HS-5 (cell line): ENCODE measurements at places on chromosomes 12 and 14.

DNA sequence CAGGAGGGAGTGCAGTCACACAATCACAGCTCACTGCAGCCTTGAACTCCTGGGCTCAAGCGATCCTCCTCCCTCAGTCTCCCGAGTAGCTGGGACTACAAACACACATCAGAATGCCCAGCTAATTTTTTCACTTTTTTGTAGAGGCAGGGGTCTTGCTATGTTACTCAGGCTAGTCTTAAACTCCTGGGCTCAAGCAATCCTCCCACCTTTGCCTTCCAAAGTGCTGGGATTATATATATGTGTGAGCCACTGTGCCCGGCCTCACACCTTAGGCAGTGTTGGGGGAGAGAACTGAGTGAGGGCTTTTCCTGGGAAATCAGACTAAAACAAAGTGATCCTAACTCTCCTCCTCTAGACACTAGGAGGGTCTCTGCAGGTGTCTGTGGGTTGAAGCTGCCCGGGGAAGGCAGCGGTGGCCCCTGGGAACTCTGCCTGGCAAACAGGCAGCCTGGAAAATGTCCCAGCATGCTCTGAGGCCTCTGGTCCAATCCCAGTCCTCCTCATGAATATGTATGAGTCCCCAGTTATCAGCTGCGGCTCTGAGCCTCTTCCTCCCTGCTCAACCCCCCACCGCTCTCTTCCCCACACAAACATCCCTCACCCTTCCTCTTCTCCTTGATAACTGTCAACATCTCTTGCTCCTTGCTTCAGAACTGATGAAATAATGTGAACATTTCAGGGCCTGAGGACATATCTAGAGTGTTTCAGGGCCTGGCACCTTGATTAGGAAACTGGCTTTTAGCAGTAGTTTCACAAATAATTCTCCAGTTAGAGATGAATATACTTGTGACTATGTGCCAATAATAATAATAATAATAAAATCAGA is 7.9 kb upstream of the NAA25 start:
- no peak for DNase-seq

DNA sequence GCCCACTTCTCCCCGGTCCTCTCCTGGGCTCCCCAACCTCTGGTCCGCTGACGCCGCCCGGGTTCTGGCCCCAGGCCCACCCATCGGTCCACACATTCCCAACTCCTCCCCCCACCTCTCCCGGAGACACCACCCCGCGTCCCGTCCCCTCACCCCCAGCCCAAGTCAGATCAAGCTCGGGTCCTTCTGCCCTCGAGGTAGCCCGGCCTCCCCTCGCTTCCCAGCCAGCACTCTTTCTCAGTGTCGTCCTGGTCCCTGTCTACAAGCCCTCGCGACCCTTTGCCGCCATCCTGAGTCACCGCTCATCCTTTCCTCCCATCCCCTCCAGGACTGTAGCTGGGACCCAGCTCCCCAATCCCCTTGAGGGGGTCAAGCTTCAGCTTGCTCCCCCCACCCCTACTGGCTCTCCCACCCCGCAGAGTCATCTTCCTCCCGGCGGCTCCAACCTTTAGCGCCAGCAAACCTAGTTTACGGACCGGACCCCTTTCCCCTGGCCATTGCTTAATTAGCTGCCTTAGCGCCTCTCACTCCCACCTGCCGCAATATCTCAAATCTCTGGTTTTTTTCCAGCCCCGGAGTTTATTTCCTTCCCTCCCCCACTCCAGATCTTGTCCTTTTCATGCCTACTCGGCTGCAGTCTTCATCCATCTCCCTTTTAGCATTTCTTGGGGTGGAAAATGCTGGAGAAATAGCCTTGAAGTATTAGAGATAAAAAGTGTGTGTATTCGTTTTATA is 1.1 kb downstream of the PPP4R4 start:
- DNase-seq: no peak

GRCh38 chr12:76109879-76110278 is 25.4 kb upstream of the NAP1L1 start:
- DNase-seq: no peak

GRCh38 chr14:67955261-67955660 is 135.7 kb downstream of the RAD51B start:
- no peak for DNase-seq

GRCh38 chr12:4558171-4558570 is 3.8 kb upstream of the DYRK4 start:
- DNase-seq: no peak

DNA sequence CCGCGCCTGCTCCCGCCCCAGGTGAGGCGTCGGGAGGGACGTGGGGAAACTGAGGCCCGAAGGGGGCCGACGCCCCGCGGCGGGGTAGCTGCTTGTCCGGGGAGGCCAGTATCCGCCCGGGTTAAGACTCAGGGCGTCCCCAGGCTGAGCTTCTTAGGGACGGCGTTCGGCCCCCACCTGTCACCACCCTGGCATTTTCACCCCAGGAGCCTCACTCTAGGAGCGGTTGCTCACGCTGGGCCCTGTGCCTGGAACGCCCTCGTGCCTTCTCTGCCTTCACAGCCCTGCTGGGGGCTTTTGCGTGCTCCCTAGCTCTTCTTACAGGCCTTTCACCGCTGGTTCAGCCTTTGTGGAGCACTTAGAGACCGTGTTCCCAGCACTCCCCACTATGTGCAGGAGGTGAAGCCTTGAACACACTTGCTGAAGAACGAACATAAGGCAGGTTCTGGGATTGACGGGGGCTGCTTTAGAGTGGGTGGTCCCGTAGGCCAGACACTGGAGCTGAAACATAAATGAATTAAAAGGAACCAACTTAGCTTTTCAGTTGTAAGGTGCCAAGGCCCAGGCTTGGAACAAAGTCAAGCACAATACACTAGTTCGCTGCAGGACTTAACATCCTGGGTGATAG is 601 bp downstream of the ZNF839 start:
- DNase-seq: no peak

GRCh38 chr12:15116086-15116485 is 105.1 kb downstream of the RERG start:
- no peak for DNase-seq

DNA sequence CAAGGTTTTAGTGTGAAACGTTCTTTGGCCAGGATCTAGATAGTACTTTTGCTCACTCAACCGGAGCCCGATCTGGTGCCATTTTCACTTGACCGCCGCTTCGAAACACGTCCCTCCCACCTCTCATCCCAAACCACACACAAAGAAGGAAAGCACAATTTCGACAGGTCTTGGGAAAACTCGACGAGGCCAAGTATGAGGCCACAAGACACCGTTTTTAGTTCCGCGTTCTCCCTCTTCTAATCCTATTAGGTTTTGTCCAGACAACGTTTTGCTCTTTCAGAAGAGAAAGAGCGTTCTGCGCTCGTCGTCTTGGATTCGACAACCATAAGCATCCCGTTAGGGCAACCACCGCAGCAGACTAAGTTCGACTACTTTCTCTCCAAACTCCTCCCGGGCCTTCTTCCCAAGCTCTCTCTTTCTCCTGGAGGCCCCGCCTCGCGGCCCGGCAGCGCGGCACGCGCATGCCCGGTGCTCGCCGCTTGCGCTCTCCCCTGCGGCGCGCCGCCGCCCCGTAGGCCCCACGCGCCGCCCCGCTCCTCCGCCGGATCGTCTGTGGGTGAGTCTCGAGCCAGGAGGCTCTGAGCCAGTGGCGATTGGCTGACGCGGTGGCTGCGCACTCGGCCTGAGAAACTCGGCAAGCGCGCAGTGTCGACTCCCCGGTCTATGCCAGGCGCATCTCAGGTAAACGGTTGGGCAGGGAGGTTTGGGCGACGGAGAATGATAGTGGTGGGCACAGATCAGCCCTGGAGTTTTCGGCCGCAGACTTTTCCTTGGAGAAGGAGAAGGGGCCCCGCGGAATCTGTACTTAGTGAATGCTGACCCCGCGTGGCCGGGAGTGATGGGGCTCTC is at the start of gene MIPOL1:
Gene MIPOL1 (plus strand): TSS at position 517 of the 852 bp plus-strand sequence. CDS start 49,952 bp downstream, outside the sequence.
- DNase-seq: peak; percentile 57

DNA sequence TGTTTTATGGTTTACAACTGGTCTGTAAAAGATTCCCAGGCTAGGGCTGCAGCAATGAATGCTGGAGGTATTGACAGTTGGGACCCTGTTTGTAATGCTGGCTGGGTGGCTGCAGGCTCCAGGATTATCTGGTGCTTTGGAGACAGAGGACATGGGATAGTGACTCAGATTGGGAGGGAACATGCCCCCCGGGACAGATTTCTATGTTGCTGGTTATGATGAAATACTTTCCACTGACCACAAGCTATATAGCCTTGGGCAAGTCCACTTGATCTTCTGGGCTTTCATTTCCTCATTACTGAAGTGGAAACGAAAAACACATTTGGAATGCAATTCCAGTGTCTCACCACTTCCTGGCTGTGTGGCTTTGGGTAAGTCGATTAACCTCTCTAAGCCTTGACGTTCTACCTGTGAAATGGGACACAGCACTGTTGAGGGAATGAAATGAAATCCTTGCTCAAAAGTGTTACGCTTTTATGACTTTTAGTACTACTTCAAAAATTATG is 6.3 kb upstream of the TPCN1 start:
- DNase-seq: peak; percentile 97

- DNase-seq: no peak
These were observed 43.6 kb upstream of the APPL2 start for GRCh38 chr12:105279460-105280056.

- DNase-seq: no peak
These were observed 36.0 kb upstream of the PPP4R3A start for GRCh38 chr14:91545946-91546716.

GRCh38 chr14:60420050-60420449 is 65.8 kb downstream of the C14orf39 start:
- DNase-seq: no peak

DNA sequence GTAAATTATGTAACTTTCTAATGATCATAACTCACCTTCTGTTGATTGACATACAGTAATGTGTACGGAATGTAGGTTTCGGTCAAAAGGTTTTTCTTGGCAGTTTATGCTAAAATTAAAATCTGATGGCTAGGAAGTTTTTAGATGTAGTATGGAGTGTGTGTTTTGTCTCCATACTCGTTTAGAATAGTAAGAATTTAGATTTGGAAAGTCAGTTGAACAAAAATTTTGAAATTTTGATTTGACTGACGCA is 859 bp downstream of the PALS1 start:
- DNase-seq: no peak

- no peak for DNase-seq
These were observed 8.1 kb downstream of the TAMALIN start for GRCh38 chr12:52014567-52015530.

- no peak for DNase-seq
These were observed 4.6 kb downstream of the FOXJ2 start for GRCh38 chr12:8037046-8037663.

DNA sequence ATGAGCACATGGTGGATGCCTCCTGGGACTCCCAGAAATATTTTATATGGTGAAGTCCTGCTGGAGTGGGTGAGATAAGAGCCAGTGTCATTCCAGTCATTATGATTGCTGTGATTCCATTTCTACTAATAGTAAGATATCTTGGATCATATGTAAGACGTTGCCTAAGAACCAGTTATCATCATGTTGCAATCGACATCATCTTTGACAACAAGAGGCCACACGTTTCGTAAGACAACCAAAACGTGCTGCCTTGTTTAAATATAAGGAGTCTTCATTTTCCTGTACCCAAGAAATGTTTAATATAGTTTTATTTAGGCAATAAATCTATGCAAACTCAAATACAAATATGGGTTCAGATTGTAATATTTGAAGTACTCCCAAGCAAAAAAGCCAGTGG is 58.4 kb downstream of the SPTSSA start:
- DNase-seq: no peak

DNA sequence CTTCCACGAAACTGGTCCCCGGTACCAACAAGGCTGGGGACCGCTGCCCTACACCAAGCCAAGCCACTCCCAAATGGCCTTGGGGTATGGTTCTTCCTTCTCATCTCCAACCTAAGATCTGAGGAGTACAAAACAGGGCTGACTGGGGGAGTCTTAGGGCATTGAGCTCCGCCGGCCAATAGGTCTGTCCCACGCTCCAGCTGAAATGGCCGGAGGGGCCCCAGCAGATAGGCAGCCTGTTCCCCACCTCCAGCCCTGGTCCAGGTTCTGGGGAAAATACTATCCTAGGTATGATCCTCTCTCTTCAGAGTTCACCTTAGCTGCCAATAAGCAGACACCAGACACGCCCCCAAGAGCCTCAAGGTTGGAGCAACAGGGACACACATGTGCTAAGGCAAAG is 90.2 kb downstream of the ACTN1 start:
- no peak for DNase-seq

- no peak for DNase-seq
These were observed 16.3 kb upstream of the POLR3B start for GRCh38 chr12:106341086-106341877.
